ENCODE measurements at places on chromosomes 3 and 15.

DNA sequence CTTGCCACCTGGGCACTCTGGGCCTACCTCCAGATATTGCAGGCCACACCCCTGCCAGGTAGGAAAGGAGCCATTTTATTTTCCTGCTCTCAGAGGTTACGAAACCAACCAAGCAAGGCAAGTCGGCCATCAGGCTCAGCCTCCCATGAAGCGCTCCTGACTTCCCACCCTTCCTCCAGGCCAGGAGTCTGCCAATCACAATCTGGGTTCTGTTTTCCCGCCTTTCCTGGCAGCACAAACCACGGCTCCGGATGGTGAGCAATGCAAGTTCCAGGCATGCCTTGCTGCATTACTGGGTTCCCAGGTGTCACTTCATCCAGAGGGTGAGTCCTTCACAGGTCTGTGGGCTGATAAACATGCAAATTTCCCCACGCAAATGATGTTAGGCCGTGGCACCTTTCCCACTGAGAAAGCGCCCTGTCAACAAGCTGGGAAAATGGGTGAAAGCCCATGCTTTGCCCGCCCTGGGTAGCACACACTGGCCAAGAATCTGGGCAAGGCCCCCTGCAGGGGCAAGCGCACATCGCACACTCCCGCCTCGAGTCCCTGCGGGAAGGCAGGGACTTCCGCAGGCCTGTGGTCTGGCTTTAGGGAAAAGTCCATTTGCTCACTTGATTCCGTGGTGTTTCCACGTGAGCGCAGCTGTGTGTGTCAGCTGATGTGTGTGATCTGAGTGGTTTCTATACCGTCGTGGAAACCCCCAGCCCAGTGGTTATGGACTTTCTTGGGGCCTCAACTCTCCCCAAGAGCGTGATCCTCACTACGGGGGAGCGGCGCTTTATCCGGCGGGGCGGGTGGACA is 61.6 kb upstream of the RYK start:
- no peak for DNase-seq

GRCh38 chr3:122974764-122975162 is 52.8 kb downstream of the SEMA5B start:
- DNase-seq = no peak

GRCh38 chr3:49406571-49407565 is 4.9 kb downstream of the RHOA start:
- no peak for DNase-seq

GRCh38 chr3:45635475-45636256 is 41.1 kb downstream of the LIMD1 start:
- no peak for DNase-seq

DNA sequence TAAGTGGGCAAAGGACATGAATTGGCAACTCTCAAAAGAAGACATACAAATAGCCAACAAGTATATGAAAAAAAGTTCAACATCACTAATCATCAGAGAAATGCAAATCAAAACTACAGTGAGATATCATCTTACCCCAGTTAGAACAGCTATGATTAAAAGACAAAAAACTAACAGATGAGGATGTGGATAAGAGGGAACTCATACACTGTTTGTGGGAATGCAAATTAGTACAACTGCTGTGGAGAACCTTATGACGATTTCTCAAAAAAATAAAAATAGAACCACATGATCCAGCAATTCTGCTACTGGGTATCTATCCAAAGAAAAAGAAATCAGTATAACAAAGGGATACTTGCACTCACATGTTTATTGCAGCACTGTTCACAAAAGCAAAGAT is 28.6 kb downstream of the NEK10 start:
- DNase-seq = no peak

DNA sequence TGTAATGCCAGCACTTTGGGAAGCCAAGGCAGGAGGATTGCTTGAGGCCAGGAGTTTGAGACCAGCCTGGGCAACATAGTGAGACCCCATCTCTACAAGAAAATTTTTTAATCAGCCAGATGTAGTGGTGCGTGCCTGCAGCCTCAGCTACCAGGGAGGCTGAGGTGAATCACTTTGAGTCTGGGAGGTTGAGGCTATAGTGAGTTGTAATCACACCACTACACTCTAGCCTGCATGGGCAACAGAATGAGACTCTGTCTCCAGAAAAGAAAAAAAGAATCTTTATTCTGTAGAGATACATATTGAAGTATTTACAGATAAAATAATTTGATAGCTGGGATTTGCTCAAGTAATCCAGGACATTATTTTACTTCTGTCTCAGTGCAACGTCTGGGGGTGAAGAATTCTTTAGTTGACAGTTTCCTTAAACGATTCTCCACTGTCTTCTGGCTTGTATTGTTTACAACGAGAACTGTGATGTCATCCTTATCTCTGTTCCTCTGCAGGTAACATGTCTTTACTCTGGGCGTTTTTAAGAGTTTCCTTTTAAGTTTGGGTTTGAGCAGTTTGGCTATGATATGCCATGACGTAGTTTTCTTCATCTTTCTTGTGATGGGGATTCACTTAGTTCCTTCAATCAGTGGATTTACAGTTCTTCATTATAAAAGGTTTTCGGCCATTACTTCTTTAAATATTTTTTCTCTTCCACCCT is 26.3 kb downstream of the KPNA1 start:
- no peak for DNase-seq

DNA sequence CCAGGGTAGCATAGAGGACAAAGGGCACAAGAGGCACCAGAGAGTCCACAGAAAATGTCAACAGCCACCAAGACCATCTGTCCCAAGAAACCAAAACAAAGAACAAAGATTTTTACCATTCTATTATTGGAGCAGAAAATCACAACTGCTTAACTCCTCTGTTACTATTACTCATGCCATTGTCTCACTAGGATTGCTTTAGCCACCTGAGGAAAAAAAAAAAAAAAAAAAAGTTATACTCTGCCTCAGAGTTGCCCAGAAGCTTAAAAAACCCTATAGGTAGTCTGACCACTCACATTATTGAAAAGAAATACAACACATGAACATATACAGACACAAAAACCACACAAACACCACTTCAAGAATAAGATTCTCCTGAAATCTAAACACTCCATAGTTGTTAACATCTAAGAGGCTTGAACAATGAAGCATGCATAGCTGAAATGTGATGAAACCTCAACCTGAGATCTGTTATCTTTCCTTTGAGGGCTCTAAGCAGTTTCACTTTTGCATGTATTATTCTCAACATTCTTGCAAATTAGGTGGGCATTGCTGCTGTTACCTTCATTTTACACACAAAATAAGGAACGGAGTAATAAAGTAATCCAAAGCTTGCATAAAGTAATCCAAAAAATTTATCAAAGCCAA is 85.4 kb downstream of the IGSF11 start:
- DNase-seq = no peak

- DNase-seq = no peak
These were observed 98.3 kb upstream of the ABI3BP start for GRCh38 chr3:101091489-101091888.

- DNase-seq = no peak
These were observed 11.2 kb upstream of the P2RY1 start for GRCh38 chr3:152823781-152824180.

- no peak for DNase-seq
These were observed 2.4 kb downstream of the ARHGEF3 start for GRCh38 chr3:56799251-56799882.

DNA sequence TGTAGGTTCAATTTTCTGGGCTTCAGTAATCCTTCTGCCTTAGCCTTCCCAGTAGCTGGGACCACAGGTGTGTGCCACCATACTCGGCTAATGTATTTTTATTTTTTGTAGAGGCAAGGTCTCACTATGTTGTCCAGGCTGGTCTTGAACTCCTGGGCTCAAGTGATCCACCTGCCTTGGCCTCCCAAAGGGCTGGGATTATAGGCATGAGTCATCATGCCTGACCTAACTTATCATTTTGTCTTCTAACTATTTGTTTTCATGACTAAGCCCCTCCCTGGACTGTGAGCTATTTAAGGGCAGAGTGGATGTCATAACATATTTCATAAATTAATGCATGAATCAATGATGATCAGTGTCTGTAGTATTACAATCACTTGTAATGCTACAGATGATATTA is 56.1 kb upstream of the PIAS1 start:
- no peak for DNase-seq

- DNase-seq = no peak
These were observed at the start of gene SLC51A for GRCh38 chr3:196216089-196216564. TSS of gene SLC51A (plus strand) at chr3:196216534. CDS start at chr3:196216713, 179 bp downstream.

- no peak for DNase-seq
These were observed 28.2 kb upstream of the LIPC start for GRCh38 chr15:58403581-58403980.

GRCh38 chr3:104951426-104951825 is 415.3 kb upstream of the ALCAM start:
- DNase-seq = no peak

GRCh38 chr15:34987609-34988026 is 469 bp downstream of the ZNF770 start:
- no peak for DNase-seq

DNA sequence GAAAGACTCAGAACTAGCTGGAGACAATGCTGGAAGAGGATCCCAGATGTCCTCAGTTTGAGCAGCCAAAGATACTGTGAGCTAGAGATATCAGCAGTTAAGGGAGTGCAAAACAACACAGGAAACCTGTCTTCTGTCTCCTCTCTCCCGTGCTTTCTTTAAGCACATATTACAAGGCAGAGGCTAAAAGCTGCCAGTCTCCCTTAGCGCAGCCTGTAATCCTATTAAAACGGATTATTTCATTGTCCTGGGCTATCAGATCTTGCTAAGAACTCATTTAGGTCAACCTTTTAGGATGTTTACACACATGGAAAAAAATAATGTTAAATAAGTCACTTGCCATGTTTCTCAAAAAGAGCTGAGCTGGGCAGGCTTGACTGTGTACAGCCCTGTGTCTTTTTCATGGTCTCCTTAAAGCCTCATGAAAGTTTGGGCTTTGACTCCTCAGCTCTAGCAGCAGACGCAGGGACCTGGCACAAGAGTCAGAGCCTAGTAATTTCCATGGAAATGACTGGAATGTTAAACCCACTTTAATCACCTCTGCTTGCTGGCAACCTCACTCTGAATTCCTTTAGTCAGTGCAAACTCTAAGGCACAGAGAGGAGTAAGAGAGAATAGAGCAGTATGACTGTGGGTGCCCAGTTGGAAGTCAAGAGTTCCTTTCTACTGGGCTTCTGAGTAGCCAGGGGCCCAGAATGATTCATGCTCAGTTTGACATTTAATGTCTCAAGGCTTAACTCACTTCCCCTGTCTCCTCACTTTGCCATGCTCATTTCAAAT is 491.9 kb downstream of the NTRK3 start:
- no peak for DNase-seq

DNA sequence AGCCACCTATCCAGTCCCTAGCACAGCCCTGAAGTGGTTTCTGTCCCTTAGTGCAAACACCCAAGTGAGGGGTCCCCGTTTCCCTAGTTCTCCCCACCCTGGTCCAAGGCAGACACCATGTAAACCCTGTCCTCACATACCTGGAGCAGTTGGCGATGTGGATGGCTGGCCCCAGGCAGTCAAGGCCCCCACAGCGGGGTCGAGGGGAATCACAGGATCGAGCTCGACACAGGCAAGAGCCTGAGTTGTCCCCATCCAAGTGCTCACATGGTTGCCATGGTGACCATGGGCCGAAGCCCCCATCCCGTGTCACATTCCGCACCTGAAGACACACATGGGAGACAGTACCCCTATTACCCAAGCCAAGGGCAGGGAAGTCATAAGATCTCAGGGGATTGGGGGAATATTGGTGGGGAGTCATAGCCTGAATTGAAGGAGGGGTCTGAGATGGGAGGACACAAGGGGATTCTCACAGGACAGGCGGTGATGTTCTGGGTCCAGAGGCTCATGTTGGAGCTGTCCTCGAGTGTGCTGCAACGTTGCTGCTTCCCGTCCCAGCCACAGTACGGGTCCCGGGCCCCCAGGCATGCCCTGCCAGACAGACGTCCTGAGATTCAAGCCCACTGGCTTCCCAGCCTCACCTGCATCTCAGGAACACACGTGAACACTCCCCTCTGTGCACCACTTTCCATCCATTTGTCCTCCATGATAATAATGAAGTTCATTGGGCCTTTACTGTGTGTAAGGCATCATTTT is 112.1 kb downstream of the SEMA5B start:
- DNase-seq = no peak

DNA sequence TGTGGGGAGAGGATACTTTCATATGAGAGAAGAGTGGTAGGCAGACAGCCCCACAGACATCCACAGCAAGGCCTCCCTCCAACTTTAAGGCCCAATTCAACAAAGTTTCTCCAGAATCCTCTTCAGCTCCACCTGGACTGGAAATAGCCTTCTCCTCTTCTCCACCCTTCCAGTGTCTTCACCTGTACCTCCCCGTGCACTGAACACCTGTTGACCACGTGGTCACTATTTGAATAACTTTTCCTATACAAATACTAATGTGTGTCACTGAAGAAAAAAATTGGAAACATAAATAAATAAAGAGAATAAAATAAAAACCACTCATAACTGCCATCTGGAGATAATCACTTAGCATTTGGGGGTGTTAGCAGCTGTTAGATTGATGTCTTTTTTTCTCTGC is 52.9 kb downstream of the CCNL1 start:
- no peak for DNase-seq

GRCh38 chr3:8931342-8931741 is 31.9 kb downstream of the RAD18 start:
- DNase-seq = no peak

DNA sequence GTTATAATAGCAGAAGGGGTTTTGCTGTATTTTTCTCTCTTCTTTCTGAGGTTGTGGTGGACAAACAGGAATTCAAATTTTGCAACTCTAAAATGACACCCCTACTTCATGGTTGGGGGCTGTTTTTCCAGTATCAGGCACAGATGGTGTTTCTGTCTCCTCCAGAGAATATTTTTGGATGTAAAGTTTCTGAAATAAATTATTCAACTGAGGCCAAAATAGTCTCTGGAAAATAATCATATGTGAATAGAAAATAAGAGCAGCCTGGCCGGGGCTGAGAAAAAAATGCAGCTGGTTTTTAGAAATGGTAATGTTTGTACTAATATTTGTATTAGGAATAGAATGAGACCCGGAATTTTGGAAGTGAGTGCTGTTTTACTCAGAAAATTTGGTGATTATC is 121.3 kb upstream of the ADAMTS9 start:
- DNase-seq = no peak

DNA sequence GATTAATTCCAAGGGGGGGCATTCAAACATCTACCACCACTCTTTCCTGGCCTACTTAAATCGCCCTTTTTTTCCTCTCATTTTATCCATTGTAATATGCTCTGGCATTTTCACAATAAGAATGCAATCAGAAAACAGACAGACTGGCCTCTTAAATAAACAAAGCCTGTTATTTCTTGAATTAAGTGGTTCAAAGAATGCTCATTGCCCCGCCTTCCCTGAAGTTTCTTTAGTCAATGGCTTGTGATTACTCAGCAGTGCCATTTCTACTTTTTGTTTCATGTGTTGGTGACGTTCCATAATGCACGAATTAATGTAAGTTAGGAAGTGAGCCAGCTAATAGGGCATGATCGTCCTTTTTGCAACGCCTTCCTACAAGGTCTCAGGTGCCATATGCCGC is 68.0 kb downstream of the FBN1 start:
- no peak for DNase-seq

Data from T-helper 1 cell (primary cell).